Left colon (tissue), 2 donors: ENCODE measurements at places on chromosomes 3 and 15. TPM values are rescaled to one million over a fixed set of nuclear protein-coding genes. Genes with fewer than 3 reads are reported as not detected.

GRCh38 chr15:66236806-66237375 lies 16.7 kb downstream of the MEGF11 start:
- DNase-seq = no peak

GRCh38 chr3:134795746-134796280 lies 753 bp downstream of the EPHB1 start:
- no peak for DNase-seq

ZBTB20 gene
- total RNA-seq = 27.3 TPM

IL12A gene
- 0.17 TPM for total RNA-seq
